ENCODE measurements at places on chromosomes 16 and 17.

GRCh38 chr17:4843321-4844000, 10.3 kb downstream of the MINK1 start:
- DNase-seq, result no peak

GRCh38 chr17:80762076-80762475, 217.4 kb downstream of the RPTOR start:
- no peak for DNase-seq

GRCh38 chr17:74645010-74645409, 21.5 kb upstream of the CD300E start:
- DNase-seq, result no peak

DNA sequence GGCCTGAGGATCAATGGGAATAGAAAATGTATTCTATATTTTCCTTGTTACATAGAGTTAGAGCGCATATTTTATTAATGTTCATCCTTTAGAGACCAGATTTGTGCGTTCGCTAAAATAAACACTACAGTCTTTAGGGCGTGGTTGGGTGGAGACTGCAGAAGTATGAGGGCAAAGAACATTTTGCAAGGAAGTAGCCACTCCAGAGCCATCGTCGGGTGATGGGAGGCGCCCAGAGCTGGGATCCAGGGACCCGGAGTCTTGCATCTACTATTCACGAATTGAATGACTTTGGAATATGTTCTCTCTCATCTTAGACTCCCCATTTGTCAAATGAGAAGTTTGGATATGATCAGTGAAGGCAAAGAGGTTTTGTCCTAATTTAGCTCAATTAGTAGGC, 154.2 kb upstream of the IRX6 start:
- DNase-seq, result no peak

DNA sequence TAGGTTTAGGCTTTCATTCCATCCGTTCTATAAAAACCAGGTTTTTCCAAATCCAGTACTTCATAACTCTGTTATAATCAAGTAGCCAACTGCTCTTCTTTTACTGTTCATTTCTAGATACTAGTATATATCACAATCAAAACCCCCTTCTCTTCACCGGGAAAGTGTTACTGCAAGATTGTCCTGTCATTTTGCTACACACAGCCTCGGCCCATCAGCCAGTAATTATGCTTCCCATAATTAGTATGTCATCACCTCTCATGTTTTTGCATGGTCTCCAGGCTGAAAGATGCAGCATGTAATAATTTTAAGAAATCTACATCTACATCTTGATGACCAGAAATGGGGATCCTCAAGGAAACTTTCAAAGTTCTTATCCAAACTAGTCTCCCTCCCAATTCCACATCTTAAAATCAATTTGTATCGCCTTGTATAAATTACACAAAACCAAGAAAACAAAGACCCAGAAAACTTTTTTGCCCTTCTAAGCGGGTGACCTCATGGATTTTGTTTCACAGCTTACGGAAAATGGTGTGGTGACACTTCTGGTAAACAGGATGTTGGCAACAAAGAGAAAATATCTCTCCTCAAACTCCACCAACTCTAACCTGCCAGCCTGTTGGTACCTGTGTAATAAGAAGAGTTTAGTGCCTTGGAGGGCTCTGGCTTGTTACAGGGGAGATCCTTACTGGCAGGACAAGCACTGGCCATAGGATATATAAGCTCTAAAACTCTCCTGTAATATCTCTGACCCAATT, 9.3 kb downstream of the TACO1 start:
- DNase-seq, result no peak

DNA sequence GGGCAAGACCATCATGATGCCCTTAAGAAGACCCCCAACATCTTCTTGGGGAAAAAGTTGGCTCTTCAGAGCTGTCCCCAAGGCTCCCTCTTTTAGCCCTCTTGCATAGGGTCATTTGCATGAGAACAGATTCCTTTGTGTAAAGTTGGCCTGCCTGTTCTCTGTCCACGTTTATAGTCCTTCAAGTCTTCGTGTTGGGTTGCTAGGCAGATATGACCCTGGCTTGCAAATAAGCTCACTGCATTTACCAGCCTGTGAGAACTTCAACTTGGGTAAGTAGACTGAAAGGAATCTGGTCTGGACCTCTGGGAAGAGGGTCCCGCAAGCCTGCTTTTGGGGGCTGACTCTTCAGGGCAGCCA, 2.9 kb downstream of the ARSG start:
- DNase-seq, result no peak

DNA sequence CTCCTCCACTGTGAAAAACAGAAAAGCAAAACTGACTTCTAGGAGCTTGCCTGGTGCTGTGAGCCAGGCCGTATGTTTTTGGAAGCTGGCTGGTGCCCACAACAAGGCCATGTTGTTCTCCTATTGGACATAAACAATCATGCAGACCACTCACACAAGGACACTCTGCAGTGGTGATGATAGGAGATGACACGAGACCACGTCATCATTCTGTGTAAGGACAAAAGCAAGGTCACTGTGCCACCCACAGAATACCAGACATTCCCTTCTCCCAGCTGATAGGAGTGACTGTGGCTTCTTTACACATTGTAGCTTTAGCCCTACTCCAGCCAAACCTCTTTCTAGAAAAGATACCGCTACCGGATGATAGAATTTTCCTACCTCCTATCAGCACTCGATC, 47.7 kb upstream of the LCMT1 start:
- no peak for DNase-seq
